ENCODE measurements at places on chromosomes 7 and 10.
A peak's percentile ranks its signal among the peaks of the same experiment; 100 is the strongest.

DNA sequence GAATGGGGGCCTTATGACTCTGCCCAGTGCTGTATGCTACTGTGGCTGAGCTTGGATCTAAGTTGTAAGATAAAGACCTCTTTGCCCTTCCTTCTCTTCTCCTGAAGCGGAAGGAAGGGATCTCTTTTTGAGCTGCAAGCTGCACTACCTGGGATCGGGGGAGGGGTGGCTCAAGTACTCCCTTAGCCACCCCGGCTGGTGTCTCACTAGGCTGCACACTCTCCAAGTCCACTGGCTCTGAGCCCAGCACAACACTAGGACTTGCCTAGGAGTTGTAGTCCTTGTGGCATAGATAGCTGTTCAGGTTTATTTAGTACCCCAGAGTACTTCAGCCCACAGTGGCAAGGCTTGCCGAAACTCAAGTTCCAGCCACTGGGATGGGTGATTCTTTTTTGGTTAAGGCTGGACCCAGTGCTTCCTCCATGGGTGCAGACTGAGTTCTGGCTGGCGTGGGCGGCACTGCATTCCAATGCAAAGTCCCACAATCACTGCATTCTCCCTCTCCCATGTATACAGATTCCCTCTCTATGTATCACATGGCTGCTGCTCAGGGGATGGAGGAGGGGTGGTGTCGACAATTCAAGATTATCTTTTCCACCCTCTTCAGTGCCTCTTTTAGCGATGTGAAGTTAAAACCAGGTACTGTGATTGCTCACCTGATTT is 76.2 kb upstream of the SLC25A13 start:
- no peak for DNase-seq

DNA sequence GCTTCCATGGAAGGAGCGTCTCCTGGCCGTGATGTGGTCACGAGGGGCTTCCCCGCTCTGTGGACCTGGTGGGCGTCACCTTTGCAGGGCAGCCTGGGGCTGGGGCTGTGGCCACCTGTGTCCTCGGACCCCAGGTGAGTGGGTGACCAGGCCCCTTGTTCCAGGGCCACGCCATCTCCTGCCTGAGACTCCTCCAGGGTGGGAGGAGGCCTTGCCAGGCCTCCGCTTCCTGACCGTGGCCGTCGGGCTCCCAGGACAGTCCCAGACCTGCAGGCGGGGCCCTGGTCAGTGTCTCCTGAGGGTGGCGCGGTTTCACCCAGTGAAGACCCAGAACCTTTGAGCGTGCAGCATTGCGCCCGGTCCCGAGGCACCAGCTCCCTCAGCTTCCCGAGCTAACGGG is 20.4 kb upstream of the UTF1 start:
- no peak for DNase-seq

DNA sequence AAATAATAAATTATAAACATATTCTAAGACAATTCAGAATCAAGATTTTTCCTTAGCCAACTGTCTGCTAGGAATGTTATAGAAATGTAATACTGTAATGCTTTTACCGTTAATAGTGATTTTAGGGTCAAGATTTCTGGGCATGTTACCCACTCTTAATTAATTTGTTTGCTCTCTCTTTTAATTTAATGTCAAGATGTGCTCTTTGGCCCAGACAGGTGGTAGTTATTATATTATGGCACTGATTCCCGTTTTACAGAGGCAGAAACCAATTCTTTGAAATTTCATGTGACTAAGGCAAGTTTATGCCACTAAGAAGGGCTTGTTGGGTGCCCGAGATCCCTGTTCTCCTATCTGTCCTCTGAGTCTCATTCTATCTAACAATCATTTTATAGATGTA is 959 bp upstream of the FAM107B start:
- no peak for DNase-seq

- no peak for DNase-seq
Measured at GRCh38 chr7:2607923-2608904, 23.6 kb upstream of the TTYH3 start.

DNA sequence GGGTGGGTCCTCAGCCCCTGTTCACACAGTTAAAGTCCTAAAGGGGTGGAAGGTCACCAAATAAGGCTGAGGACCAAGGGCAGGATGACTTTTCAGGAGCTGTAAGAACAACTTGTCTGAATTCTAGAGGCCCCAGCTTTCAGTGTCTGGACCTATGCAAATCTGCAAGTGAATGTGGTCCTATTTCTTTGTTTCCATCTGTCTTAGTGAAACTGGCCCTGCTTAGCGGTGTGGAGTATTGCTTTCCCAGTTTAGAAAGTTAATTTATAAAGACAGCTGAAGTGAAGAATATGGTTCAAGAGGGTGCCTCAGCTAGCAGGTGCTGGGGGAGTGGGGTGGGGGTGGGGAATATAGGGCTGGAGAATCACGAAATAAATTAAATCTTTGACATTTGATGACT is 40.1 kb downstream of the HHEX start:
- no peak for DNase-seq

DNA sequence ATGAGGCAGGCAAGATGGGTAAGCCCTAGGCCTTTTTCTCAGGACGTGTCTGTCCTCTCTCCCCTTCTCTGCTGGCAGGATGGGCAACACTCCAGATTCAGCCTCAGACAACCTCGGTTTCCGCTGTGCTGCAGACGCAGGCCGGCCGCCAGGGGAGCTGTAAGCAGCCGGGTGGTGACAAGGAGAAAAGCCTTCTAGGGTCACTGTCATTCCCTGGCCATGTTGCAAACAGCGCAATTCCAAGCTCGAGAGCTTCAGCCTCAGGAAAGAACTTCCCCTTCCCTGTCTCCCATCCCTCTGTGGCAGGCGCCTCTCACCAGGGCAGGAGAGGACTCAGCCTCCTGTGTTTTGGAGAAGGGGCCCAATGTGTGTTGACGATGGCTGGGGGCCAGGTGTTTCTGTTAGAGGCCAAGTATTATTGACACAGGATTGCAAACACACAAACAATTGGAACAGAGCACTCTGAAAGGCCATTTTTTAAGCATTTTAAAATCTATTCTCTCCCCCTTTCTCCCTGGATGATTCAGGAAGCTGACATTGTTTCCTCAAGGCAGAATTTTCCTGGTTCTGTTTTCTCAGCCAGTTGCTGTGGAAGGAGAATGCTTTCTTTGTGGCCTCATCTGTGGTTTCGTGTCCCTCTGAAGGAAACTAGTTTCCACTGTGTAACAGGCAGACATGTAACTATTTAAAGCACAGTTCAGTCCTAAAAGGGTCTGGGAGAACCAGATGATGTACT is 13.1 kb downstream of the PHKG1 start:
- DNase-seq, result peak; percentile 81

DNA sequence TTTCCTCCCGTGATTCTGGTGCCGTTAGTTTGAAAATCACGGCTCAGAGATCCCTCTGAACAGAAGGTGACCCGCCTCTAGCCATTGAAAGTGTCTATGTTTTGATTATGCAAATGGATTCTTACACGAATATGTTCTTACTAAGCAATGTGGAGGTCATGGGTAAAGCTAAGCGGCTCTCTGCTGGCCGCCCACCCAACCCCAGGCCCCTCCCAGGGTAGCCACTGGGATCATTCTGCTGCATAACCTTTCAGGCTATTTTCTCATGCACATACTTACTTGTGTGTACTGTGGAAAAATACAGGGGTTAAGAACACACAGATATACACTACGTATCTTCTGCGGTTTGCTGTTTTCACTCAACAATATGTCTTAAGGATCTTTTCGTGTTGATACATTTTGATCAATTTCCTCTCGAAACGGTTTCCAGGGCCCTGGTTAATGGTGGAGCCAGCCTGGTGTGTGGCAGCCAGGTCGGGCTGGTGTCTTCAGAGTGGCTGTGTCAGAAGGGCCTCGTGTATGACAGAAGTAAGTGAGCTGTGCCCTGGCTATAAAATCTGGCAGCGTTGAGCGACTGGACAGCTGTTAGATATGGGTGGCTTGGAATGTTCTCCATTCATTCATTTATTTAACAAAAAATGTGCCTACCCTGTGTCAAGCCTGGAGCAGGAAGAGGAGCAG is 29.9 kb downstream of the ZNF783 start:
- DNase-seq, result no peak

- DNase-seq, result no peak
Measured at GRCh38 chr10:71132321-71132810, 80.0 kb upstream of the UNC5B start.

DNA sequence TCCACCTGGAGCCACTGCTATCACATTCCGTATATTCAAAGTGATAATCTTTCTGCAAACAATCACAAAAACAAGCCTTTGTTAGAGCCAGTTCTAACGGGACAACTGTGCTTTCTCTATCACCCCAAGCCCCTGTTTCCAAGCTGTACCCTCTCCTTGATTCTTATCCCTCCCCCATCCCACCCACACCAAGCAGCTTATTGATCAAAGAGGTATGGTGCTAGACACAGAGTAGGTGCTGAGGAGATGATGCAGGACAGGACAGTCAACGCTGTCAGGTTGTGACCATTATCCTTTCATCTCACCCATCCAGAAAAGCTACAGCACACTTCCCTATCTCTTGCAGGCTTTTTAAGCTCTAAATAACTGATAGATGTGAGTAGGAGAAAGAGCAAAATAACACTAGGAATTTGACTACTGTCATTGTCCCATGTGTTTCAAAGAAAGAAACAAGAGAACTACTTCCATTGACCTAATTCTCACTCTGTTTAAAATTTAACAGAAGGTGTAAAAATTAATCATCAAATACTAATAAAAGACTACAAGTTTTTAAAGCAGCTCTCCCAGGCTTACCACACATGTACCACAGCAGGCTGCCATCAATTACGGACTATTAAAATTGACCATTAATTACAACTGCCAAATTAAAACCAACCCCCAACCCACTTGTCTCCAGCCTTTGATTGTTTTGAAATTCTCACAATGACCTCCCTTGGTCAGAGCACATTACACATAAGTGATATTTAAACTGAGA is 94.3 kb downstream of the ELAPOR2 start:
- no peak for DNase-seq

GRCh38 chr7:30162622-30163124 is 27.9 kb downstream of the MTURN start:
- no peak for DNase-seq

DNA sequence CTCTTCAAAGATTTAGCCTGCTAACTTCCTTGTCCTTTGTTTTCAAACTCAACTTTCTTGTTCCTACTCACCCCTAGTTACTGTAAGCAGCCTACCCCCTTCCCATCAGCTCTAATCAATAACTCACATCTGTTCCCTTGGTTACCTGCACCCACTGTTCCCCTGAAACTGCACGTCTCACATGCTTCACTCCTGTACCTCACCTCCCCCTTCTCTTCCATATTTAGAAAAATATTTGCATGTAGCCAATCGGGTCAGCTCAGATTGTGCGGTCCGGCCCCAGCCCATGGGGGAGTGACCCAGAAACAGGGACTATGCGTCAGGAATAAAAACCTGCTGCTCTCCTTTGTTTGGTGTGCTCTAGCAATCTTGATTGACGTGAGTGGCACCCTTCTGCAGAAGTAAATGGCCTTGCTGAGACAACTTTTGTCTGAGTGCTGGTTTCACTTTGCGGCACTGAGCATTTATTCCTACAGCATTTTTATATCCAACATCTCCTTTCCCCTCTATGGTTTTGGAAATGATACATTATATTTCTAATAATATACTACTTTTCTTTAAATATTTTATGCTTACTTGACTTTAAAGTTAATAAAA is 21.1 kb upstream of the FAM221A start:
- no peak for DNase-seq

GRCh38 chr10:77030974-77031373 is 606.6 kb downstream of the KCNMA1 start:
- no peak for DNase-seq

GRCh38 chr7:21346297-21346696 is 81.6 kb upstream of the SP4 start:
- DNase-seq, result no peak

DNA sequence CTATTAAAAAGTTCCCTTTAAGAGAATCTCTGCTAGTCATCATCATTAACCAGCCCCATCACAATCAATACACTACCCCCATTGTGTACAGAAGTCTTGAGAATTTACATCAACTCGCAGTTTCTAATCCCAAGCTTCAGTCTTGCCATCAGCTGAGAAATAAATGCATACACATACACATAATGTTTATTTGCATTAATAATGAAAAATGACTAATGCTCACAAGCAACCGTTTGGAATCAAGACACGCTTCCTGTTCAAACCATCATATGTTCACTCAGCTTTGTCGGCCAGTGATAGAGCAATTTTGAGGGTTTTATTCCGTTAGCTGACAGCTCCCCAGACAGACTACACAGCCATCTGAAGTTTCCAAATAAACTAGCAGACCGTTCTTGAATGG is 287.1 kb downstream of the SFMBT2 start:
- DNase-seq, result no peak

DNA sequence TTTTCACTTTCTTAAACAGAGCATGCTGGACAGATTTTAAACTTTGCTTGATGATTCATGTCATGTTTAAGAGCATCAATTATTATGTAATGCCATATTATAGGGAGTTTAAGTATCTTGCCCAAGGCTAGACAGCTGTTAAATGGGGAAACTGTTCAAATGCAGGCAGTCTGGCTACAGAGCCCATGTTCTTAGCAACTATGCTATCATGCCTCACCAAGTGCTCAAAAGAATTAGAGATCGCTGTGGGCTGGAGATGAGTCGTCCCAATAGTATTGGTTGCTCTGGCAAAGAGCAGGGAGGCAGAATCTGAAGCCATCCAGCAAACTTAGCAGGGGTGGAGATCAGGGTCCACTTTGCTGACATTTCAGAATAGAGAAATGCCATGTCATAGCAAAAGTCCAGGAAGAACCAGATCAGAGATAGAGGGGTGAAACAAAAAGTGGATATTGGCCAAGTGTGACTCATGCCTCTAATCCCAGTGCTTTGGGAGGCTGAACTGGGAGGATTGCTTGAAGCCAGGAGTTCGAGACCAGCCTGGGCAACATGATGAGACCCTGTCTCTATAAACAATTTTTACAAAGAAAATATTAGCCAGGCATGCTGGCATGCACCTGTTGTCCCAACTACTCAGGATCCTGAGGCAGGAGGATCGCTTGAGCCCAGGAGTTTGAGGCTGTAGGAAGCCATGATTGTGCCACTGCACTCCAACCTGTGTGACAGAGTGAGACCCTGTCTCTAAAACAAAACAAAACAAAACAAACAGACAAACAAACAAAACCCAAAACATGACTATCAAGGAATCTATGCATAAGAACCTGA is 57.8 kb downstream of the BAMBI start:
- DNase-seq, result no peak

DNA sequence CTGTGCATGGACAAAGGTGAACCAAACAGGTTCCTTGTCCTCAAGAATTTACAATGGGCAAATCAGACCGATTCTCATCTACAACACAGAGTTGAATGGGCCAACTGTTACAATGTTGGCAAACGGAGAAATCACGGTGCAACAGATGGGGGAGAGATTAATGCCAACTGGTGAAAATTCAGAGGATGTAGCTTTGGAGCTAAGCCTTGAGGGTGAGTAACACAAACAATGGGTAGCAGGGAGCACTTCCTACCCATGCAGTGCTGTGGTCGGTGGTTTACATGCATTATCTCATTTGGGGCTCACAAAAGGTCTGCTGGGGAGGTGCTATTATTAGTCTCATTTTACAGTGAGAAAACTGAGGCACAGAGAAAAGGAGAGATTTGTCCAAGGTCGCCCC is 902 bp upstream of the NFE2L3 start:
- DNase-seq, result no peak

All from anterior cingulate cortex (tissue), 58 donors.